ENCODE measurements at places on chromosomes 1 and 21.

DNA sequence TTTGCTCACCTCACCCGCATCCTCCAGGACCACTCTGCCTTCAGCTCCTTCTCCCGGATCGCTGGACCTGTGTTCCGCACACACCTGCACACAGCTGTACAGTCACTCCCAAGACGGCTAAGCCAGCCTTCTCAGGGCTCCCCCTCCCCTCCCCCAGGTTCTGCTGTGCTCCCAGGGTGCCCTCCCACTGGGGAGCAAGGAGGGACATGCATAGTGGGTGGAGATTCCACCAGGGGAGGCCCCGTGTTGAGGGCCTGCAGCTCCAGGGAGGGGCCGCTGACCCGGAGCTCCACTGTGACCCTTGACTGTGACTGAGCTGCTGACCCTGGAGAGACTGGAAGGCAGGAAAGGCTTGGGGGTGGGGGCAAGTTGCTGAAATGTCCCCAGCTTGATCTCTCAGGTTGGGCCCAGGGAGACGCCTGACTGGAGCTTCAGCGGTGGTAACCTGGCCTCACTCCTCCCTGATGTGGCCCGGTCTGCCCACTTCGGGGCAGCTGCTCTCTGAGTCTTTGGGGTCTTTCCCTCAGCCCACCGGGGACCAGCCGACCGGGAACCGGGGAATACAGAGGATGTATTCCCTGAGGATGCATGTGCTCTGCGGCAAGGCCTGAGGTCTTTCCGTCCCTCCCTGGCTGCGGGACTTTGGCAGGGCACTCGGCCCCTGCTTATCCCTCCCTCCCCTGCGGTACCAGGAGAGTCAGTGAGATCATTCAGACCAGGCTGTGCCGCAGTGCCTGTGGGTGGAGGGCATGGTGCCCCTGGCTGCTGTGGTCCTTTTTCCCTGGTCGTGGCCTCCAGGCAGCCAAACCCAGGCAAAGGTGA is 28.6 kb upstream of the PLCH2 start:
- no peak for DNase-seq
- H3K4me3 ChIP-seq = no peak overlapping the region
- peaks cover 14% of the 10 kb centered on the region for H3K27me3 ChIP-seq
- no peaks in the 10 kb centered on the region for H3K36me3 ChIP-seq
- H3K4me1 ChIP-seq = no peaks in the 10 kb centered on the region

DNA sequence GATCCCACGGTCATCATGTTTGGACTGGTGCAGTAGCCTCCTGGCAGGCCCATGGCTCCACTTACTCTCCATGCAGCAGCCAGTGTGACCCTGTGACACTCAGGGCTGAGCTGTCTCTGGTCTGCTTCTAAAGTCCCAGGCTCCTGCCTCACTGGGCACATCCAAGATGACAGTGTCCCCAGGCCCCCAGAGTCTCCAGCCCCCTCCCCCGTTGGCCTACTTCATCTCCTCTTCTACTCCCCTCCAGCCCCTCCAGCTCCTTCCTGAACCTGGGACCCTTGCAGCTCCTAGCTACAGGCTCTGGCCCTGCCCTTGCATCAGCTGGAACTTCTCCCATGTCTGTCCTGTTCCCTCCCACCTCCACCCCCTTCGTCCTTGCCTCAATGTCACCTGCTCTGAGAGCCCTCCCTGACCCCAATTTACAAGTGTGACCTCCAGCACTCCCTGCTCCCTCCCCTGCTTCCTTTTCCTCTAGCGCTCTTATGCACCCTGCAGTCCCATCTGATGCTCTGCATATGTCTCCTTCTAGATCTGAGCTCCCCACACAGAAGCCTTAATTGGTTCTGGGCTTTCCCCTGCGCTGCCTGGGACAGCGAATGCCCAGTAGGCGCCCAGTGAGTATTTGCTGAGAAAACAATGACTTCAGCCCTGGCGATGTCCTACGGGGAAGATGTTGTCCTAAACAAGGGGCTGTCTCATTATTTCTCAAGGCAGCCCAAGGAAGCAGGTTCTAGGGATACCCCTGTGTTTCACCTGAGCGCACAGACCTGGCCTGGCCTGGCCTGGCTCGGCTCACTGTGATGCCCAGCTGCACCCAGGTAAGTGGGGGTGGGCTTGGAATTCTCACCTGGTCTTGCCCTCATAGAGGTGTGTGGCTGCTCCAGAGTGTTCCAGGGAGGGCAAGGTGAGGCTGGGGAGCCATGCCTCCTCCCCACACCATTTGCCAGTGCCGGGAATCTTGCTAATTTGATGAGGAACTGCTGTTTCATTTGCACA is 600.6 kb downstream of the PTPRU start:
- no peak overlapping the region for H3K4me3 ChIP-seq
- DNase-seq = no peak
- H3K27ac ChIP-seq = no peak overlapping the region

GRCh38 chr1:31798433-31799195 is 17.2 kb downstream of the SPOCD1 start:
- peaks cover 11% of the 10 kb centered on the region for H3K4me1 ChIP-seq
- no peak overlapping the region for H3K27ac ChIP-seq
- peak overlapping the region; percentile 31 for H3K4me3 ChIP-seq
- H3K36me3 ChIP-seq = no peaks in the 10 kb centered on the region
- peaks cover 10% of the 10 kb centered on the region for H3K27me3 ChIP-seq

- no peak overlapping the region for H3K27ac ChIP-seq
- H3K4me3 ChIP-seq = no peak overlapping the region
- peaks cover 52% of the 10 kb centered on the region for H3K27me3 ChIP-seq
- no peaks in the 10 kb centered on the region for H3K36me3 ChIP-seq
- H3K4me1 ChIP-seq = no peaks in the 10 kb centered on the region
- no peak for DNase-seq
Observed at GRCh38 chr1:203405703-203406438, 54.9 kb upstream of the FMOD start.

- H3K36me3 ChIP-seq = no peaks in the 10 kb centered on the region
- H3K4me1 ChIP-seq = peaks cover 37% of the 10 kb centered on the region
- H3K27me3 ChIP-seq = peaks cover 11% of the 10 kb centered on the region
Observed at GRCh38 chr1:207885129-207886032, 25.5 kb downstream of the CD34 start.
